NCI-H226 (cell line): ENCODE measurements at places on chromosomes 1 and 21.
A peak's percentile ranks its signal among the peaks of the same experiment; 100 is the strongest.

GRCh38 chr1:31798433-31799195, 17.2 kb downstream of the SPOCD1 start:
- peak; percentile 69 for DNase-seq

GRCh38 chr1:180165509-180166435, 11.1 kb downstream of the QSOX1 start:
- DNase-seq, result no peak

DNA sequence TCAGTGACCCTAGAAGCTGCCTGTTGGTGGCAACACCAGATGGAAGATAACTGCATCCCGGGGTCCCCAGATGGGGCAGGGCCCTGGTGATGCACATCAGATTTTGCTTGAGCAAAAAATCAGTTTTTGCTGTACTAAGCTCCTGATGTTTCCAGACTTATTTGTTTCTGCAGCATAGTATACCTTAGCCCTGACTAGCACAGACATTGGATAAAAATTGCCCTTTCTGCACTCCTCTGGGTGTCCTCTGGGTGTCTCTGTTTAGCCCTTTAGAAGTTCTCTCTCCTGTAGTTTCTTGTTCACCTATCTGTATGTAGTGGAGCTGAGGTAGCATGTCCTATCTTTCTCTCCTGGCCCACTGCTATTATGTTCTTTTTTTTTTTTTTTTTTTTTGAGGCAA, 30.3 kb upstream of the PLA2G2C start:
- no peak for DNase-seq

GRCh38 chr1:7669559-7670311, 101.4 kb upstream of the VAMP3 start:
- peak; percentile 20 for DNase-seq

GRCh38 chr1:21323091-21323490, 32.8 kb upstream of the ECE1 start:
- DNase-seq, result no peak

GRCh38 chr1:116389013-116389412, 16.0 kb downstream of the ATP1A1 start:
- no peak for DNase-seq

GRCh38 chr1:37845786-37846185, 13.6 kb downstream of the MTF1 start:
- DNase-seq, result no peak
